Brain (organoid and tissue), 16 donors: ENCODE measurements at places on chromosomes 5 and 9. TPM values are rescaled to one million over a fixed set of nuclear protein-coding genes. Genes with fewer than 3 reads are reported as not detected.

GRCh38 chr9:120713257-120714087, 798 bp downstream of the MEGF9 start:
- no peak for DNase-seq

DNA sequence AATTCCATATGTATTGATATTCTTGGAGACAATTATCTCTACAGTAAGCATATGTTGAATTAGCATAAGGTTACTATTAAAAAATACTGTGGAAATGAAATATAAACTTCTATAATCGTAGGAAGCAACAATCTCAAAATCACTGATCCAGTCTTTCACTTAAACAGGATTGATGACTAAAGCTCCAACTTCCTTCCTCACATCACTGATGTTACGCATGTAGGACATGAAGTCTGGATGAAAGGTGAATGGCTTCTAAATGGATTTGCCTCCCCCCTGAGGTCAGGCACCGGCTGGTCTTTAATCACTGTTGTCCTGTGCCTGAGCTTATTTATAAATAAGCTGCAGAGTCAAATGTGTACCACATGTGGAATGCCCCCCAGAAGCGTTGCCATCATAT, 157.1 kb upstream of the NFIB start:
- DNase-seq = no peak

DNA sequence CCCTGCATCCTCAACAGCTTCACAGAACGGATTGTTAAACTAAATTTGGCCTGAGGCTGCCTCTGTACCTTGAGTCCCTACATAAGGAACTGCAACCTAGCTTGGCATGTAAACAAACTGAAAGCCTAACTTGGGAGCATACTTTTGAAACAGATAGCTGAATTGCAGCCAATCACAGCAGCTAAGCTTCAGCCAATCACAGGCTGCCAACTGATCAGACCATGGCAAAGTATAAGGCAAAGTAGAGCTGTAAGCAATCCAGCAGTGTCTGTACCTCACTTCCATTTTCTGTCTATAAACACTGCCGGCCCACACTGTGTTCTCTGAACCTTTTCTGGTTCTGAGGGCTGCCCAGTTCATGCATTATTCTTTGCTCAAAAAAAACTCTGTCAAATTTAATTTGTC, 8.9 kb upstream of the ZNF483 start:
- DNase-seq = no peak

- DNase-seq = no peak
These were observed 152.5 kb downstream of the APBA1 start for GRCh38 chr9:69519470-69520240.

The CATSPER3 gene
- 0.41 TPM for polyA plus RNA-seq

DNA sequence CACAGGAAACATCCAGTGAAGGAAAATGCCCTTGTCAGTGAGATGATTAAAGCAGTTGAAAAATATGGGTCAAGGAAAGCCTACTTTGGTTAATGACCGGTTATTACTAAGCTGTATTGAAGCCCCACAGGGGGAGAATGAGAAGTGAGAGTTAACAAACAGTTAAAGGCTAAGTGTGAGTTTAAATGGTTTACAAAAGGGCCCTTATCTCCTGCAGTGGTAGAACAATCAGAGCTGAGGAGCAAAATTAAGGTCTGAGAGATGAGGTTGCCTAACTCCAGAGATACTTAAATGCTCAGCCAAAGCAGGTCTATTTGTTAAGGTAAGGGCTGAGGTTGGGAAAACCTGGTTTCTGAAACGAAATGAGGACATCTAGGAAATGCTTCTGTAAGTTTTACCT, 75.1 kb upstream of the FER start:
- no peak for DNase-seq

DNA sequence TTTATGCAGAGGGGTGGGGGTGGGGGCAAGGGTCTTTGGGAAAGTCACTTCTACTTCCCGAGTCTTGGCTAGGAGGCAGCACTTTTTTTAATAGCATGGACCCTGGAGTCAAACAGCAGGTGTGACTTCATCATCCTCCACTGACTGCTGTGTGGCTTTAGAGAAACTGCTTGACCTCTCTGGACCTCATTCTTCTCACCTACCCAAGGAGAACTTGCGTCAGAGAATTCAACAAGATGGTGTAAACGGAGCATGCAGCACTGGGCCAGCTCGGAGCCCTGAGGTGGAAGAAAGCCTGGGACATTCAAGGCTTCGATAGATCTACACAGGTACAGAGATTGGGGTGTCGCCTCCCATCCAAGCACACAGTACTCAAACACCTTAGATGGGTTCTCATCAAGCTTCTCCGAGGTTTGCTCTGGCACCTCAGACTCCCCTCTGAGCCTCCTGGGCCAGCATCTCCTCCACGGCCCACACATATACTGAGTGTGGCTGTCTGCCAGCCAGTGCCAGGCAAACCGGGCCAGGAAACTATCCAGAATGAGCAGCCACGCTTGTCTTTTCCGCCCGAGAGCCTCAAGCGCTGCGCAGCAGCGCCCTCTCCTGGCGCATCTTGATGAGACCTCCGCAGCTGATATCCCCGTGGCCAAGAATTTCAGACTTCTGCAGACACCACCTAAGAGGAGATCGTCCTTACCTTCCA, 4.6 kb upstream of the SLC25A48 start:
- peak; percentile 89 for DNase-seq

DNA sequence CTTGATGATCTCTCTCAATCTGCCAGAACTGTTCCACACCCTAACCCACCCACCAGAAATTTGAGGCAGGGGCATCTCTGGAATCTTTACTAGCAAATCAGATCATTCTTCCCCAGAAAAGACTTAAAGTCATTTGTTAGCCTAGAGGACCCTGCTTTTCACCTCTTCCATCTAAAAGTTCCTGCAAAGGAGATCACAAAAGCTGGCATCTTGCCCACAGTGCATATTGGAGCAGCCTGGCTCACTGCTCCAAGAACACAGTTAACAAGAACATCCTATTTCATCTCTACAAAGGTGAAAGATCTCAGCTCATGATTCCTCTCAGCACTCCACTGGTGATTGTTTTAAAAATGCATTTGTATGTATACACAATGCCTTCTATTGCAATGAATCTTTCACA, 36.3 kb downstream of the GABRP start:
- peak; percentile 21 for DNase-seq
